Activated T-cell treated with anti-CD3 and anti-CD28 coated beads, Interleukin-2, amount 50 U/mL, for 4 hours (primary cell): ENCODE measurements at places on chromosomes 5 and 9.

GRCh38 chr5:133287500-133287899 is 235.7 kb downstream of the HSPA4 start:
- DNase-seq: peak; percentile 38

DNA sequence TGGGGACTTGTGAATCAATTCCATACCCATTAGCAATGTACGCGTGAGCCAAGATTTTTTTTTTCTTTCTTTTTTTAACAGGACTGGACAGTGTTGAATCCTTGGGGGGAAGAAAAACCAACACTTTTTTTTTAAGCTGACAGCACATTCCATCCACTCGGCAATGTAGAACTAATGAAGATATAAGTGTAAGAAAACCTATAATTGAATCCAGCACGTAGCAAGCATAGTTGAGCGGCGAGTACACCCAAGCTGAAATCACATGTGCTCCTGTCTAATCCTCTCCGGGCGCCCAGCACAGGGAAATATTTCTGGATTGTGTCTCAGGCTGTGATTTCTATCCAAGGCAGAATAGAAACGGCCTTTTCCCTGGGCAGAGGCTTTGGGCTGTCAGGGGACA is 118.2 kb downstream of the BOD1 start:
- no peak for DNase-seq

DNA sequence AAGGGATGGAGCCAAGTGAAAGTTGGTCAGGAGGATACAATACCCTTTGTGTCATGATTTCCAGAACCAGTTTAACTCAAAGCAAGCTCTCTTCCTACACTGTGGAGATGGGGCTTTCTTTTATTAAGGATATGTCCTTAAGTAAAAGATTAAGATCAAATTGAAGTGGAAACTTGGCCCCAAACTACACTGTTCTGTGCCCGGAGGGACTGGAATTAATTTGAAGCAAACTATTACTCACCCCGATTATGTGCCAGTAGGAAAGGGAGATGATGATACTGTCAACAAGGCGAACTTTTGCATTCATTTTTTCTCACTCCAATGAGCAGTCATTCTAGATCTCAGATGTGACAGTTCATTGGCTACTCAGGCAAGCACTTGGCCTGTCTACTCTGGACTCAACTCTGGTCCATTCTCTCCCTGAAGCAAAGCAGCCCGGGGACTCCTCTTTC is 186.7 kb downstream of the NTRK2 start:
- DNase-seq: no peak

DNA sequence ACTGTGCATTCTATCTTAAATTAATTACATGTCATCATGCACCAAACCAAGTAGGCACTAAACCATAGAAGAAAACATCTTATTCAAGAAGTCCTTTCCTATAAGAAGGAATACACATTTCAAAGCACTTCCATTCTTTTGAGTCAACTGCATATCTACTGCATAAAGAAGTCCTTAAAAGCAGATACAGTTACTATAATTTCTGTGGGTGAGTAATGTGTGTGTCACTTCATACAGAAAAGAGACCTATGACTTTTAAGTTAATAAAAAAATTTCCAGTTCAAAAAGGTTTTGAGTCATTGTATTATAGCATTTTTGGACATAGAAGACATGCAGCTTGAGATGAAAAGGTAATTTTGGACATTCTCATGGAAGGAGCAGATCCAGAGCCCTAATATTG is 125.0 kb downstream of the DTWD2 start:
- no peak for DNase-seq

DNA sequence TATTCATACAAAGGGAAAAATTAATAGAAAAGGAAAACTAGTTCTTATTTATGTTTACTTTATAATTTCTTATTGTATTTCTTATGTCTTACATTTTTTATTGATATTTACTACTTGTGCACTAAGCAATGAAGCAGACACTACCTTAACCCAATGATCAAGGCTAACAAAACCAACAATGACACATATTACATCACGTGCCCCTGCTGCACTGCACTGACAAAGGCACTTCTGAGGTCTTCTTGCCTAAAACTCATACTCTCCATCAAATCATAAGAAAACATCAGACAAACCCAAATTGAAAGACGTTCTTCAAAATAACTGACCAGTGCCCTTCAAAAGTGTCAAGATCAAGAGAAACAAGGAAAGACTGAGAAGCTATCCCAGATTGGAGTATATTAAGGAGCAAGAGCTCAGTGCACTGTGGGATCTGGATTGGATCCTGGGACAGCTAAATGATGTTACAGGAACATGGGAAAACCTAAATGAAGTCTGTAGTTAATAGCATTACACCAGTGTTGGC is 230.9 kb downstream of the AUH start:
- no peak for DNase-seq

- no peak for DNase-seq
These were observed 6.4 kb upstream of the RFK start for GRCh38 chr9:76400534-76401096.

DNA sequence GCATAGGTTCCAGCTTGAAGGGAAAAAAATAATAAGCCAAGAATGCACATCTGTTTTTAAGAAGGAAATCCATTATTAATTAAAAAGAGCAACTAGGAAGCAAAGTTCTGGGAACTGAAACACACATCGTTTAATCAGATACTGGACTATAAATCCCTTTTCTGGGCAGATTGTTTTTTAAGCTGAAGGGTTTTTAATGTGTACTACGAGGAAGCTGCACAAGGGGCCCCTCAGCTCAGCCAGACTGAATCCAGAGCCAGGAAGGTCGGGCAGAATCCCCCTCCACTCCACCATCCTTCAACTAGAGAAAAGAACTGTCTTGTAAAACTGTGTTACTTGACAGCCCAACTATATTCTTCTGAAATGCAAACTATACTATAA is 49.2 kb downstream of the ROR2 start:
- no peak for DNase-seq

DNA sequence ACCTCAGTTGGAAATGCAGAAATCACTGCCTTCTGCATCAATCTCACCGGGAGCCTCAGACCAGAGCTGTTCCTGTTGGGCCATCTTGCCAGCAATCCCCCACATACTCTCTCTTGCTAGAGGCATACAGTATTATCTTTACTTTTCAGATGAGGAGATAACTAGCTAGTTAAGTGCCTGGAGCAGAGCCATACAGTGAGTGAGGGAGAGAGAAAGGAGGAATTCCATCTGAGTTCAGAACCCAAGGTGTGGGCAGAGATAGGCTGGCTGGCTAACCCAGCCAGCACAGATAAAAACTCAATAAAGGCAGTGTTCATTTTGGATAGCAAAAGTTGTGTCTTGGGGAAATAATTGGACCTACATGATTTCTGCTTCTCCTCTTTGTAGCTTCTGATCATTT is 268.0 kb upstream of the KIF2A start:
- no peak for DNase-seq

DNA sequence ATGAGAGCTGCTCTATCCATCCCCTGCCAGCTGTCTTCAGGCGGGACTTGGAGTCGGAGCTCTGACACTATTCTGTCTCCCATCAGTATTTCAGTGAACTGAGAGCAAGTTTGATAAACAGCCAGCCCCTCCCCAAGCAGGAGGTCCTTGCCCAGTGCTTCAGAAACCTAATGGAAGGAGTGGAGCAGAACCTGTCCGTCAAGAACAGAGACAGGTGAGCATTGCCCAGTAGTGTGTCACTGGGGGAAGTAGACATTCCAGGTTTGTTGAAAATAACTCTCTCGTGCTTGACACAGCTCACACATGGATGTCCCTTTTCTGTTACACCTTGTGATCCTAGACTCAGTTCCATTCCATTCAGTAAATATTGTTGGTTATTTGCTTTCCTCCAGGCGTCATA is 13.2 kb upstream of the TLX3 start:
- DNase-seq: no peak

DNA sequence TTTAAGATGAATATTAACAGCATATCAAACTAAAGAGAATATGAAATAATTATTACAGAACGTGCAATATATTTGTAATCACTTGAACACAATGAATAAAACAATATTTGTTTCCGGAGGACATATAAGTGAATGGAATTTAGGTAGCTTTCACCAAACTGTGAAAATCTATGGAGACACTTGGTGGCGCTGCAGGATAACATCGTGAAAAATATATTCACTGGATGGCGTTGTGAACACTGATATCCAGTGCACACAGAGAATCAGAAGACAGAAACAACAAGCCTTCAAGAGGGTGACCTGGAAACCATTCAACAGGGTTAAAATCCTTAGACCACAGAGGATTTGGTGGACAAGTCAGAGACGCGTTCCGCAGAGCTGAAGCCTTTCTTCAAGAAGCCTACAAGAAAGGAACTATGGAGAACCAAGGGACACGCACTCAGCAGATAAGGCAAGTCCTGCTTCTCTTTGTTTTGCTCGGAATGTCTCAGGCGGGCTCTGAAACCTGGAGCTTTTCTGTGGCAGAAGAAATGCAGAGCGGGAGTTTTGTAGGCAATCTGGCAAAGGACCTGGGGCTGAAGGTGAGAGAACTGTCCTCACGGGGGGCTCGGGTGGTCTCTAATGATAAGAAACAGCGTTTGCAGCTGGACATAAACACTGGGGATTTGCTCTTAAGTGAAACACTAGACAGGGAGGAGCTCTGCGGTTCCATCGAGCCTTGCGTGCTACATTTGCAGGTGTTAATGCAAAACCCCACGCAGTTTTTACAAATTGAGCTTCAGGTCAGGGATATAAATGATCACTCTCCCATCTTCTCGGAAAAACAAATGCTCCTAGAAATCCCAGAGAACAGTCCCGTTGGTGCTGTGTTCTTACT is at the start of gene PCDHB11:
PCDHB11 (plus strand) TSS at position 269 of the 877 bp plus-strand sequence; CDS start at position 417, 148 bp downstream.
- no peak for DNase-seq

GRCh38 chr9:124265551-124265950 is 7.8 kb downstream of the NEK6 start:
- DNase-seq: no peak

DNA sequence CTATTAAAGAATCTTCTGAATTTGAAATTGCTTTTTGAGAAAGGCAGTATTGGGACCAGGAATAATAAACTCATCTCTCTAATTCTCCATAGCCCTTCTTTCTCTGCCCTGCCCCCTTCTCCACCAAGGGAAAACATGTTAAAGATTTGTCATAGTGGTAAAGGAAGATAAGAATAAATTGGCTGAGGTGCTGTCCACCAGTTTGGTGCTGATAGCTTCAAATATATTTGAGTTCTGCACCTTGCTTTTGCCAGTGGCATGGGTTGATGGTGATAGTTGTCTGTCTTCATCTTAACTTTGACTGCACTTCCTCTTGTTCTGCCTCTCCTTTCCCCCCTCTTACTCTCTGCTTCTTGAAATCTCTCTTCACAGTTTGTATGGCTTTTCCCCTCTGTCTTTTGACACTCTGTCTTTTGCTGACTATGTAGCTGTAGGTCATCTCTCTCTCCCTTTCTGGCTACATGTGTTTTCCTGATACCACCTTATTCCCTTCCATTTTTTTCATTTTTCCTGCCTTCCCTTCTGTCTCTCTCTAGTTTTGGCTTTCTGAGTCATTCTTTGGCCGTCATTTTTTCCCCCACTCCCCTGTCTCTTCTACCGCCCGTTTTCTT is 56.6 kb downstream of the NDUFS4 start:
- no peak for DNase-seq

DNA sequence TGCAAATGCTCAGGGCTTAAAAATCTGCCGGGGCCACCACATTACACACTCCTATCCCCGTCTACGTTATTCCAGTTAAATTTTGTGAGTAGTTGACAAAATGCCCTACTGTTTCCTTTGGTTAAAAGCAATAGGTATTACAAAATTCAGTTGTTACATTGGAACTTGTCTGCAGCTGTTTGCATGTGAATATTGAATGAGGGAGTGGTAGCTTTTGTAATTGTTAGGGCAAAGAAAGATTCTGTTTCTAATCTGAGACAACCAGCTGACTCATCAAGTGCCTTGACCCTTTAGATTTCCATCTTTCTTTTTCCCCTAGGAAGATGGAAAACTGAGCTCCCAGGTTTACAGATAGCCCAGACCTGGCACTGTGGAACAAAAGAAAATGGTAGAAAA is 30.2 kb downstream of the MAML1 start:
- no peak for DNase-seq

GRCh38 chr9:3809724-3810123 is 283.9 kb upstream of the RFX3 start:
- DNase-seq: no peak
